ENCODE measurements at places on chromosomes 13 and 19.

DNA sequence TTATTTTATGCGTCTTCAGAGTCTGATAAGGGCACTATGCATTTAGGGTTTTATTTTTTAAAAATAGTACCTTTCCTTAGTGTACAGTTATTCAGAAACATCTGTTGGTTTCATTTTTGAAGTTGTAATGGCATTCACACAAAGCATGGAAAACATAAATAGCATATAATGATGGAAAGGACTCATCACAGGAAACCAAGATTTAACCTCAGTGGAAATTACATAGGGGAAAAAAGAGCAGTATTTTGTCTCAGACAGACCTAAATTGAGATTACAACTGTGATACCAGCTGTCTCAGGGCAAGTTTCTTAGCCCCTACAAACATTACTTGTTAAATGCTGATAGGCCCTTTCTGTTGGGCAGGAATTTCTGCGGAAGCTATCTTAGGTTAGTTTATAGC lies 57.2 kb downstream of the NHLRC3 start:
- no peak for DNase-seq

DNA sequence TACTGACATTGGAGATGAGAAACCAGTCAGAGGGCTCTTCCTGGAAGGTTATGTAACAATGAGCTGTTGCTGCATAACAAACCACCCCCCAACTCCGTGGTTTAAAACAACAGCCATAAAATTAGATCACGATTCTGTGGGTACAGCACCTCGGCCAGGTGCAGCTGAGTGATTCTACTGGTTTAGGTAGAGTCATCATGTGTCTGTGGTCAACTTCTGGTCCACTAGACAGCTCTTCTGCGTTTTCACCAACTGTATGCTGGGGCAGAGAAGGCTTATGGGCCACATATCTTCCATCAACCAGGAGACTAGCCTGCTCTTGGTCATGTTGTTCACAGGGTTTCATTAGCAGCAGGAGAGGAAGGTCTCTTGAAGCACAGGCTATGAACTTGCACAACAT lies 585.5 kb downstream of the KCTD12 start:
- DNase-seq, result peak; percentile 31

GRCh38 chr19:342801-343421 lies 1.7 kb downstream of the MIER2 start:
- peak; percentile 87 for DNase-seq

GRCh38 chr13:59738921-59739320 lies 424.8 kb downstream of the DIAPH3 start:
- DNase-seq, result no peak

GRCh38 chr13:27339299-27339698 lies 68.7 kb downstream of the RASL11A start:
- peak; percentile 77 for DNase-seq

GRCh38 chr19:15294561-15294990 lies 37.8 kb downstream of the BRD4 start:
- peak; percentile 71 for DNase-seq

DNA sequence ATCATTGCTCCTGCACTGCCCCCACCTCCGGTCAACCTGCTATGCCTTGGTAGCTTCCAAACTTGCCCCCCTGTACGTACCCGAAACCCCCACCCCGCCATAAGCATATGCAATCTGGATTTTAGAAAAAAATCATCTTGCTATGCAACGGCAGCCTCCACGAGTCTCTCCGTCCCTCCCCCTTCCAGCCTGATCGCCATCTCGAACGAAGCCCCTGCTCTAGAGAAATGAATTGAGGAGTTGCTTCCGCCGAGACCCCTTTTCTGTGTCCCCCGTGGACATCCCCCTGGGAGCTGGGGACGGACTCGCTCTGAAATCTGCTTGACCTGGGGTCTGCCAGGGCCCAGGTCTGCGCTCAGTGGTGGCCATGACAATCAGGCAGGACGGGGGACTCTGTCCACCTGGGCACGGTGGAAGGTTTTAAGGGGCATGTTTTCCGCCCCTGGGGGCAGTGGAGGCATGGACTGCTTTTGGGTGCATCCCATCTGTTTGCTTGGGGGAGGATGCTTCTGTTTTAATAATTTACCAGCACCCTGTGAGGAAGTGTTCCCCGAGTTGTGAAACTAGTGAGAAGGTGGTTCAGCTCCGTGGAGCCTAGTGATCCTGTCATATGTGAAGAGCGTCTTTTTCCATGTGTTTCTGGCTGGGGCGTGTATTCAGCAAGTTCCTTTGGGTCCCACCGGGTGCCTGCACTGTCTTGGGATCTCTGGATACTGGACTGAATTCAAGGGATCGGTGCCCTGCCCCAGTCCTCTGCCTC lies 1.0 kb downstream of the KDM4B start:
- DNase-seq, result peak; percentile 59

- DNase-seq, result peak; percentile 12
Measured at GRCh38 chr13:67275351-67275960, 45.3 kb upstream of the PCDH9 start.

- DNase-seq, result peak; percentile 73
Measured at GRCh38 chr13:41311406-41312175, 524 bp downstream of the NAA16 start.

GRCh38 chr13:100156788-100157187 lies 67.9 kb downstream of the PCCA start:
- DNase-seq, result no peak

GRCh38 chr13:59356607-59357006 lies 807.1 kb downstream of the DIAPH3 start:
- peak; percentile 48 for DNase-seq

- peak; percentile 94 for DNase-seq
Measured at GRCh38 chr13:101612735-101613134, 160.3 kb downstream of the ITGBL1 start.

DNA sequence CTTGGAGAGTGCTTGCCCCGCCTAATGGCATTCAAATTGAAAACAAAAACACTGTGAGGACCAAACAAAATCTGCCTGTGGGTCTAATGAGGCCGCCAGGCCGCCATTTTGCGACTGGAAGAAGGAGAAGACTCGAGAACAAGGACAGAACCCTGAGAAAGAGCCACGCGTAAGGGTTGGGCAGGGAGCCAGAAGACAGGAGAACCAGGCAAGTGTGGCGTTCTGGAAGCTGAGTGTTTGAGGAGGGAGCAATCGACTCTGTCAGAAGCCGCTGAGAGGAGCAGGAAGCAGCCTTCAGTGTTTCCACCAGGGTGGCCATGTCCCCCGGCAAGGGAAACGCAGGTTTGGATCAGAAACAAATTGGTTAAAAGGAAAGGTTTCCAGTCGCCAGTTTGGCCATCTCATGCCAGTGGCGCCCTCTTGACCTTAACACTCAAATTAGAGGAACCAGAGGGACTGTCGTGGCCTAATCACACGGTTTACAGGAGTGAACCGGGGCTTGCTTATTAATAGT lies 10.2 kb upstream of the PTOV1 start:
- no peak for DNase-seq

DNA sequence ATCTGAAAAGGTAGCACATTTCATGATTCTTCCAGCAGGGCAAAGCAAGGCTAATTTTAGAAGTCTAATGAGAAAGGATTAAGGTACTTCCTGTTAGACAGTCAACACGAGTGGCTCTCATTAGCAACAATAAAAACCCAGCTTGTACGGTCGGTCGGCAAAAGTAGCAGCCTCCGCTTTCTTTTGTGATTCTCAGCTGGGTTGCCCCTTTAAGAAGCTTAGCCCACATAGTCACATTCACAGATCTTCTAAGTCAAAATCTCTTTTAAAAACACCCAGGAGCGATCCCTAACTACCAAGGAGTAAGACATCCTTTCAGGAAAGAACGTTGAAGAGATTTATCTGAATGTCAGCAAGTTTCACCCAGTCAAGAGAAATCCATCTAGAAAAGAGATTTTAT lies 684.8 kb downstream of the DIAPH3 start:
- DNase-seq, result no peak

DNA sequence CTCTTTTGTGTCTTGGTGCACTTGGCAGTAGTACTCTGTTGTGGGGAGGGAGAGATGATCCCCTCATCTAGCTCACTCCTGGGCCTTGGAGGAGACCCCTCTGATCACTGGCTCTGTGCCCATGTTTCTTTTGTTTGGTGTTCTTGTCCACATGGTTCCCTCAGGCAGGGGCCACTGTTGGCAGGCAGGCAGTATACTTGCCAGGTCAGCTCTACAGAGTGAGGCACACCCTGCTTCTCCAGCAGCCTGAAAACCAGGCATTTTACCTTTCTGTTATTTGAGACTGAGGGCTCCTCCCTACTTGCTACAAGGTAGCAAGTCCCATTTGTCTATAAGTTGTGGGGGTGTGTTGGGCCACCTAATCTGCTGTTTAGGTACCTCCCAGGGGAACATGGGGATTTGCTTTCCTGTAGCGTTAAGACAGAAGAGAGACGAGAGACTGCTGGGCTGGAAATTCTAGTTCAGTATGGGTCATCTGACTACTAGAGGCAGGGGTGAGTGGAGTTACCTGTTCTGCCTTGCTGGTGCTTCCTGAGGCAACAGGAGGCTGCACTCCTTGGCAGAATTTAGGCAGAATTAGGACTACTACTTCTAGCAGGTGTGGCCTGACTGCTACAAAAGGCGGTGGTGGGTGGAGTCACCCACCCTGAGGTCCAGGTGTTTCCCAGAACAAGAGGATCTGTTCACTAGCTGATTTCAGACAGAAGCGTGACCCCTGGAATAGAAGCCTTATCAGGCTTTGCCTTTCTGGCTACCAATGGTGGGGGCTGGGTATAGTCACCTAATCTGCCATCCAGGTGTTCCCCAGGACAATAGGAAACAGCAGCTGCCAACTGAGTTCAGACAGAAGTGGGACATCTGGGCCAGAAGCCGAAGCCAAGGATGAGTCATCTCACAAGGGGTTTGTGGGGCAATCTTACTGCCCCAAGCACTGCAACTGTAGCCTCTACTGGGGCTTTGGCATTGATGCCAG lies 843.0 kb upstream of the ATXN8OS start:
- DNase-seq, result no peak

GRCh38 chr19:15358918-15359317 lies 20.7 kb downstream of the AKAP8 start:
- no peak for DNase-seq

- no peak for DNase-seq
Measured at GRCh38 chr13:32150794-32151193, 119.2 kb downstream of the FRY start.

DNA sequence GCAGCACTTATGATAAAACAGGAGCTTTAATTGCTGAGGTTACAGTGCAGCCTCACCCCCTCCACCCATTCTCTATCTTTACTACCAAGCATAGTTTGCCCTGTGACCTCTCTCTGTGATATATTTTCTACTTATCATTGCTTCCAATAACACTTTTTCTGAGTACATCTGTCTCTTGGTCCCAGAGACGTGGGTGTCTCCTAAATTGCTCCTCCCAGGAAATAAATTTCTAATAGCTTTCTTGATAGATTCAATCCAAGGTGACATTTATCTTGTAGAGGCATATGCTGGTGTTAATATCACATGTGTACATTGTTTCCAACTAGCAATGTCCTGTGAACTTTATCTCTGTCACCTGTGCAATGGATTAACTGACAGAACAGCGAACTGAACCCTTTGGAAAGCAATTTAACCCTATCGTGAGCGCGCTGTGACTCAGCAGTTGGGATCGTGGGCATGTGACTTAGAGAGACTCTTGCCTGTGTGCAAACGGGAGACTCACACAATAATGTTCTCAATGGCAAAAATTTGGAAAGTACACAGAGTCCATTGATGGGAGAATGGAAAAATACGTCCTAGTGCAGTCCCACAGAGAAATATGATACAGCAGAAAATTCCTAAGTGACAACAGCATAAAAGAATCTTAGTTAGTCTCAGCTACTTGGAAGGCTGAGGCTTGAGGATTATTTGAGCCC lies 7.0 kb upstream of the MAP2K2 start:
- DNase-seq, result peak; percentile 93

- DNase-seq, result no peak
Measured at GRCh38 chr13:113327391-113327765, 30.3 kb downstream of the LAMP1 start.

- DNase-seq, result no peak
Measured at GRCh38 chr19:23986623-23987022, 71.9 kb downstream of the ZNF726 start.

GRCh38 chr13:97559981-97560380 lies 126.0 kb downstream of the RAP2A start:
- no peak for DNase-seq

GRCh38 chr19:38656171-38656981 lies 8.9 kb downstream of the ACTN4 start:
- peak; percentile 35 for DNase-seq

DNA sequence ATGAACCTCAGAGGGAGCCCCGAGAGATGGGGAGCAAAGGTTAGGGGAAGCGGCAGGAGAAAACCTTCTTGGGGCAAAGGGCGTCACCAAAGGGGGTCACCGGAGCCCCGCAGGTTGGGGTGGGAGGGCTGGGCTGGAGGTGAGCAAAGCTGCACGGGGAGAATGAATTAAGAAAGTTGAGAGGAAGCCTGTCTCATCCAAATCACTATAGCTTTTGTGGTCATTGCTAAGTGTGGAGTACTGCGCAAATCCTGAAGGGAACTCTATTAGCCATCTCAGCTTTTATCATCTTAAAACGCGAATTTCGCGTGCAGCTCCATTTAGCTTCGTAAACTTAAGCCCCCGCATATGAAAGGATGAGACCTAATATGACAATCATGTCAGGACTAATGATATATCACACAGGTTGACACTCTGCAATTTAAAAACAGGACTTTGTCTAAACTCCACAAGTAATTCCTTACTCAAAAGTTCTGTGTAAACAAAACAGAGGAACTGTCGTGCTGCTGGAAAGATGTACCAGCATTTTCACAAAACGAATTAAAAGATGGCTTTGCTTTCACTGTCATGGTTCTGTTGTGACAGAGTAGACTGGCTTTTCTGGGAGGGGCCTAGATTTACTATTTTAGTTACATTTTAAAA lies 631 bp downstream of the LACC1 start:
- DNase-seq, result peak; percentile 14

DNA sequence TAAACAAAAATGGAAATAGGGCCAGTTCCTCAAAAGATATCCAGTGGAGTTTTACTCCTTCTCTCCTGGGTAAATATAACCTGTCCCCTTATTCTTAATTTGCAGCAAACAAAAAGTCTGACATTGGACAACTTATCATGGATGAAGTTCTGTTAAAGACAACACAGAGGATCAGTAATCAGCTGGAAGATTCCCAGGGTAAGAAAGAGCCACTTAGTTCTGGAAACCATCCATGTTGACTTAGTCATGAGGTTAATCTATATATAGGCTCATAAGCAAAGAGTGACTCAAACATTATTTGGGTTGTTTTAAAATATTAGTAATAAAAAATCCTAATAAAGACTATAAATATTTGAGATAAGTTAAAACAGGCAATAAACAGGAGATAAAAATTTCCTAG lies 40.5 kb upstream of the EBPL start:
- DNase-seq, result no peak

DNA sequence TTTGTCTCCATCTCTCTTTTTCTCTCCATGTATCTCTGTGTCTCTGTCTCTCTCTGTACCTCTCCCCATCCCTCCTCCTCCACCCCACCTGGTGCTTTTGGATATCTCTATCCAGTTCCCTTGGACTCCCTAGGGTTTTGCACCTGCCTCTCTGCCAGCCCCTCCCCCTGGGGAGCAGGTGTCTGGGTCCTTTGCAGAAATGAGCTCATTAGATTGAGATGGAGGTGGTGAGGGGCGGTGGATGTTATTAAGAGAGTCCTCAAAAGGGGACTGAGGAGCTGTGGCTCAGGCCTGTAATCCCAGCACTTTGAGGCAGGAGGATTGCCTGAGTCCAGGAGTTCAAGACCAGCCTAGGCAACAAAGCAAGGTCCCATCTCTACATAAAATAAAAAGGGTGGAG lies 2.1 kb downstream of the KCNN4 start:
- DNase-seq, result no peak

All from hematopoietic multipotent progenitor cell treated with erythropoietin and hydrocortisone succinate and interleukin-3 and kit ligand, for 4 days (in vitro differentiated cells).